CD4-positive, alpha-beta T cell treated with Interleukin-6 at 100 ng/mL for 8 hours (primary cell): ENCODE measurements at places on chromosomes 1 and 21.
A peak's percentile ranks its signal among the peaks of the same experiment; 100 is the strongest.

DNA sequence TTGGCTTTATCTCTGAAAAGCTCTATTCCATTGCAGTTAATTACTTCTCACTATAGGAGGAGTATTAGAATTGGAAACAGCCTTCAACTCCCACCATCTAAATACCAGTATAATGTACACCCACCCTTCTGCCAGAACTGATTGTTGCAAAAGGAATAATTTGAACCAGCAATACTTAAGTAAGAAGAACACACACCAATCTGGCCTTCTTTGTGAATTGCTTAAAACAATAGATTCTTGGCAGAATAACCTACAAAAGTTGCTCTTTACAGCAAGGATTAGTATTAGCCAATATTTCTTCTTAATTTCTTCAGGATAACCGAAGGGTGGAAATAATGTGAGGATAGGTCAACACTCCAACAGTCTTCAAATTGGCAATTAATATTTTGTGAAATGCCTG is 54.9 kb upstream of the ADAMTS5 start:
- DNase-seq: no peak

DNA sequence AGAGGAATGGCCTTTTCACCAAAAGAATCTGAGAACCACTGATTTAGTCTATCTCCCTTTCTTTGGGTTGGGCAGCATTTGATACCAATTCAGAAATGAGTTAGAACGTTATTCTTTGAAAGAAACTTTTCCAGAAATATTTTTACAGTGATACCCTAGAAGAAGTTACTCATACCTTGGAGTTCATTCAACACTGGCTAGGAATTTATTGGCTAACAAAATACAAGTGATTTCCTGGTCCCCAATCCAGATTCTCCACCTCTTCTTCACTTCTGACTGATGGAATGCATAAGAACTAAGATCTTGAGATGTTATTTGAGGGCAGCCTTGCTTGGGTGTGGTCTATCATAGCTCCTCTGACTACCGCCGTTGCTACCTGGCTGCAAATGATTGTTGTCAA is 9.4 kb downstream of the C1orf162 start:
- DNase-seq: no peak

DNA sequence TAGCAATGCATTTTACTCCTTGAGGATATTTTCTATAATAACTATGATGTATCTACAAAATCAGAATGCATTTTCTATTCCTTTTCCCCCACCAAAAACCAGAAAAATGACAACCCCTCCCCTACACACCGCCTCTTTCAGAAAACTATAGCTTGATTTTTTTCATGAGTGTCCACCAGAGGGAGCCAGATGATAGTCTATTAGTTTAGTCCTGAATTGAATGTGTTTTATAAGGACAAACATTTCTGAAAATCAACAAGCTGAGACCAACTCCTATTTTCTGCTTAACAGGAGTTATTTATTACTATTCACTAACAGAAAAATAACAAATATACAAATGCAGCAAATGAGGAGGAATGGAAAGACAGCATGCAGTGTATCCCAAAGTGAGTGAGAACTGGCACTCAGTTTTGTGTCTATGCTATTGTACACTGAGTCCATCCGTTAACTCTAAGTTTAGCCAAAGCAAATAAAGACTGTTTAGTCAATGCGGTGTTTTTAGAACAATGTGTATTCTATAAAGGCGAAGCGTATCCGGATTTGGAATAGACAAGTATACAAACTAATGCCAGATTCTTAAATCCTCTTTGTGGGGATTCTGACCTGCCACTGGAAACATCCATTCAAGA is 182.6 kb downstream of the VAV3 start:
- DNase-seq: peak; percentile 61

DNA sequence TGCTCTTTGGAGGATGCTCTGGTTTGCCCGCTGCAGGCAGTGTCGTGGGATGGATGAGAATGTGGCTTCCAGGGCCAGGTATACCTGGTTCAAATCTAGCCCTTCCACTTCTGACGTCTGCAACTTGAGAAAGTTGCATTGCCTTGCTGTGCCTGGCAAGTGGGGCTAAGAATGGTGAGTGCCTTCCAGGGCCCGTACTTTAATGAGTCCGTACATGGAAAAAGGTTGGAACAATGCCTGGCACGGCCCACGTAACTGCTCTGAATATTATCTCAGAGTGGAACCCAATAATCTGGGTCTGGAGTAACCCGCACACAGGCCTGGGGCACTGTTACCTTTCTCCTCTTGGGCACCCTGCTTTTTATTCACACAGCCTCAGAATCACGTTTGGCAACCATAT is 146.7 kb upstream of the EDN2 start:
- DNase-seq: no peak

DNA sequence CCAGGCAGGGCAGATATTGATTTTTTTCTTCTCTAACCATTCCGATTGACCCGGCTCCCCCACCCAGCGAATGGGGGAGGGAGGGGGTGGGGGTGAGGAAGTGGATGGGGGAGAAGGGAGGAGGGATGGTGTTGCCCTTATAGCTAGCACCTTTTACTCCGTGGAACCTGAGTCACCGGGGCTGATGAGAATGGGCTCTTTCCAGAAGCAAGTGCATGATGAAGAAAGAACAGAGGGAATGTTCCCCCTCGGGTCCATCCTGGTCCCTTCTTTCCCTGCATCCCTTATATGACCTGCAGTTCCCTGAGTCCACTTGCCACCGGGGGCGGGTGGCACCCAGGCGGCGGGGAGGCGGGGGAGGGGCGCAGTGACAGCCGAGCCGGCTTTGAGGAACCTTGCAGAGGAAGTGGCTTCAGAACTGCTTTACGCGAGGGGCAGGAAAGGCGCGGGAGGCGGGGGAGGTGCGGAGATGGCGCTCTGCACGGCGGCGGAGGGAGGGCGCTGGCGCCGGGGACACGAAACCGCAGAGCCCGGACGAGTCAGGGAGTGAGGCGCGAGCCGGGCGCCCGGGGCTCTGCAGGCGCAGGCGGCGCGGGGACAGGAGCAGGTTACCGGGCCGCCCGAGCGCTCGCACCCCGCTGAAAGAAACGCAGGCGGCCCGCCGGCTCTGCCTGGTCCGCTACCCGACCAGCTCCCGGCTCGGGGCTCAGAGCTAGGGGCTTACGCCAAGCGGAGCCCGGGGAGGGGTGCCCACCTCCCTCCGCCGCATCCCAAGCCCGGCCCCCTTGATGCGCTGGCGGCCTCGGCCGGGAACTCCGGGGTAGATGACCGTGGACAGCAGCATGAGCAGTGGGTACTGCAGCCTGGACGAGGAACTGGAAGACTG is 49.7 kb downstream of the RASSF5 start:
- peak; percentile 91 for DNase-seq

DNA sequence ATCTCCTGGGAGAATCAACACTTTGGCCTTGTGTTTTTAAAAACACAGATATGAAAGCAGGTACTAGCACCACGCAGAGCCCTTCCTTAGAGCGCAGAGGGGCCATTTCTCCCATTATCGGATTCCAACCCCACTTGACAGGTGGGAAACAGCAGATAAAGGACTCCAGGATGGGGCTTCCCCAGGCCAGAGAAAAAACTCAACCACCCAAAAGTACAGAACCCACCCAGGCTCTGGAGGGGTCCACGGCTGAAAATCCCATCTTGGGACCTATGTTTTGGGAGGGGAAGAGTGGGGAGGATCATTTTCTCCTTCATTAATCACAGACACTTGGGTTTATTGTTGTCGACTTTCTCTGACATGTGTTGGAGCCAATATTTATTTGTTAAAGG is 27.1 kb upstream of the COL18A1 start:
- DNase-seq: no peak
